Activated CD8-positive, alpha-beta T cell treated with anti-CD3 and anti-CD28 coated beads for 36 hours (primary cell): ENCODE measurements at places on chromosomes 3 and 15. TPM values are rescaled to one million over a fixed set of nuclear protein-coding genes. Genes with fewer than 3 reads are reported as not detected.

Gene MUC20
- total RNA-seq, result 0.65 TPM

Gene KLHL6
- 32.4 TPM for total RNA-seq

Gene SAMD7
- total RNA-seq, result not detected

Gene MEIS2
- total RNA-seq, result not detected

Gene ALAS1
- total RNA-seq, result 54.3 TPM

Gene GPR15
- total RNA-seq, result 1.4 TPM

Gene GPR149
- total RNA-seq, result not detected

DNA sequence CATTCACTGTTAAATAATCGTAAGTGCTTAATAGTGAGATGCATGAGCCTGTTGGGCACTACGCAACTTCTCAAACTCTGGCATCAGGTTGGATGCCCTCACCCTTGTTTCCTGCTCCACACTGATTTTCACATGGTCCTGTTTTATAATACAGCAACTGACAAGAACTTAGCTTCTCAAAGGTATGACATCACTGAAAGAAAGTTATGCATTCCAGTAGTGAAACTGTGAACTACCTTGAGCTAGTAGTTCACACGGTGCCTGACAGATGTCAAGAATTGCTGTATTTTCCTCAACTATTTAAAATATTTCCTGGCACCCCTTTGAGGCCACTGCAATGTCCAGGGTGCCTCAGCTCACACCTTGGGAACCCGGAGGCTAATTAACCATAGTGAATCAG lies 327.5 kb downstream of the RORA start:
- peak; percentile 18 for DNase-seq

DNA sequence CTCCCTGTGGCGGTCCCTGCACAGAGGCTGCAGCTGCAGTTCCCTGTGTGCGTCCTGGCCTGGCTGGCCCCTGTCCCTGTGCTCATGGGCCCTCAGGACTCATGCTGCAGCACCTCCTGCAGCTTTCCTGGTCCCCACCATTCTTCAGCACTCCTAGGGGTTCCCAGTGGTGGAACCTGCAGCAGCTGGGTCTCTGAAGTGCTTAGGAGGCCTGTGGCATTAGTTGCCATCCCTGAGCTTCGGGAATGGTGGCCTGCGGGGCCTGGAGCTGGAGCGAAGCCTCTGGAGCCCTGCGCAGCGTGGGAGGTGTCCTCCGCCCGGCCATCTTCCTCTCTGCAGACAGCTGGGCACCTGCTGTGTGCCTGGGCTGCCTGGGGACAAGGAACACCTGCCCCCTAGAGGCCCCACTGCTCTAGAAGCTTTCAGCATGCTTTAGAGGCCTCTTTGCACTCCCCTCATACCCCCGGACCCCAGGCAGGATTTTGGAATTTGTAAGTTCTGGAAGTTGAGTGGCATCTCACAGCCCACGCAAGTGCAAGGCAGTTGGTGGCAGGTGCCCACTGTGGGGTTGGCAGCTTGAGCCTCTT lies 13.1 kb downstream of the PLXNA1 start:
- DNase-seq, result no peak

DNA sequence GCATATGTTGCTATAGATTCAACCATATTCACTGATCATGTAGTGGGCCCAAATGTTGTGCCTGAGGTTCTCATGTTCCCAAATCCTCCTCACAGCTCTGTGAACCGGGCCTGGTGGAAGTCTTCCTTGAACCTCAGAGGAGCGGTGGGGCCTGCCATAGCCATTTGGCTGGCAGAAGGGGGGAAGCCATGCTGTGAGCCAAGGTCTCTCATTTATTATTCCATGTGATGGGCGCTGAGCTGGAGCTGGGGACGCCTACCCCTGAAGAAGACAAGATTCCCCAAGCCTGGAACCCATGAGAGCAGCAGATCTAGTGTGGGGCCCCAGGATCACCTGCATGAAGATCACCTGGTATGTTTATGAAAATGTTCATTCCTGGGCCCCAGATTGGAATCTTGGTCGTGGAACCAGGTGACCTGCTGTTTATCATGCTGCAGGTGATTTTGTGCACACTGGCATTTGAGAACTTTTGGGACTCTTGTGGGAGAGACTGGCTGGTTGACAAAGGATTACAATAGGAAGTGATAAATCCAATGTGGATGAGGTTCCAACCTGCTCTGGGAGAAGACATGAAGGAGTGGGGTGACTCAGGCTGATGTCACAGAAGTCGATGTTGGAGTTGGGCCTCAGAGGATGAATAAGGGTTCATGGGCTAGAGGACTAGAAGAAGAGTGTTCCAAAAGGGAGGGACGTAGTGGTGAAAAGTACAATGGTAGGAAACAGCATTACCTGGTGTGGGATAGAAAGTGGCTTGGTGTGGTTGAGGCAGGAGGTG lies 102.1 kb downstream of the ASB7 start:
- DNase-seq, result no peak

- no peak for DNase-seq
These were observed 379.4 kb upstream of the CFAP20DC start for GRCh38 chr3:59429198-59429597.

DNA sequence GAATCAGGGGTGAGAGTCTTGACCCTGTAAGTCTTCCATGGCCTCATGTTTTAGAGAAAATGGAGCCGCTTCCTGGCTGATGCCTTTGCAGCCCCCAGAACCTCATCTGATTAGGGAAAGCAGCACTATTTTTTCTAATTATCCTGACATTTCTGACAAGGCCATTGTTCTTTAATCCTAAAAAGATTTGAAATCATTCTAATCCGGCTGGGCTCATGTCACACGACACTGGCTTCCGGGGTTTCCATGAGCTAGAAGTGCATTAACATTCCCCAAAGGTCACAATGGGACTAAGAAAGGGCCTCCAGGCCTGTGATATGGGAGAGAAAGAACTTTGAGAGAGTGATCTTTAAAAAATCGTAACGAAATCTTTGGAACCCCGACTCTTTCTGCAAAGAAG lies 33.1 kb downstream of the RBP2 start:
- DNase-seq, result no peak

DNA sequence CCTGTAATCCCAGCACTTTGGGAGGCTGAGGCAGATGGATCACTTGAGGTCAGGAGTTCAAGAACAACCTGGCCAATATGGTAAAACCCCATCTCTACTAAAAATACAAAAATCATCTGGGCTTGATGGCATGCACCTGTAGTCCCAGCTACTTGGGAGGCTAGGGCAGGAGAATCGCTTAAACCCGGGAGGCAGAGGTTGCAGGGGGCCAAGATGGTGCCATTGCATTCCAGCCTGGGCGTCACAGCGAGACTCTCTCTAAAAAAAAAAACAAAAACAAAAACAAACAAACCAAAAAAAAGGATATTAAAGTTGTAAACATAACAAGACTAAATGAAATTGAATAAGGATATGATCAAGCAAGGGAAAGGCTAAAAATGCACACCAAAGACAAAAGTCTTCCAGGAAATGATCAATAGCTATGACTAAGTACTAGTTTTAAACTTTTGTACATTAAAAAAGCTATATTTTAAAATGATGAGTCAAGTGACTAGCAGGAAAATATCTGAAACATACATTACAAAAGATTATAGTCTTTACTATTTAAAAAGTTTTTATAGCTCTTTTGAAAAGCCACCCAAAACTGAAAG lies 28.6 kb downstream of the KLHL6 start:
- DNase-seq, result no peak

DNA sequence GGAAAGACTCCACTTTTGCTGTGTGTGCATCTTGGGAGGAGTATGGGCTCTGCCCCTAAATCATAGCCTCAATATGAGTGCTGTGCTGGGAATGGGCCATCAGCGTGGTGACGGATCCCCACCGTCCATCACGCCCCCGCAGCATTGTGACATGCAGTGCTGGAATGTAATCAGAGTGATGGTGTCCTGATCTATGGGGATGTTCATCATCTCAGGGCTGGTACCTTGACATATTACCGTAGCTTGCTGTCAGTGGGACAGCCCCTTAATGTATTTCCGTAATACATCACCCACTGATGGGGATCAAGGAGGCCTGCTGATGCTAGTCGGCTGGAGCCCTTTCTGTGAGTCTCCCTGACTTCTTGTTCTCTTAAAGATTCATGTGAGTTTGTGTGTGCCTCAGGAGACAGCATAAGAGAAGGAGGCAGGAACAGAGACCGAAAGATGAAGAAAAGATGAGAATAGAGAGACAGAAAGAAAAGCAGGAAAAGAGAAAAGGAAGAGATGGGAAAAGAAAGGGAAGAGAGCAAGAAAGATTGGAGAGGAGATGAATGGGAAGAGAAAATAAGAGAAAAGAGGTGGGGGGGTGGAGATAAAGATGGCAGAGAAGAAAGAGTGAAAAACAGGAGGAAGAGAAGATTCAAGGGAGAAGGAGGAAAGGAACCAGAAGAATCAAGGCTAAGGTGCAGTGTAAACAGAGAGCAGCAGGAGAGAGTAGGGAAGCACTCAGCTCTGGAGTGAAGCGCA lies 183.7 kb downstream of the RPLP1 start:
- no peak for DNase-seq

GRCh38 chr3:72618739-72619138 lies 229.5 kb downstream of the SHQ1 start:
- no peak for DNase-seq

- peak; percentile 18 for DNase-seq
These were observed 69.2 kb upstream of the COL6A5 start for GRCh38 chr3:130276203-130276803.

- no peak for DNase-seq
These were observed 31.5 kb downstream of the SEMA5B start for GRCh38 chr3:122996038-122996580.

- no peak for DNase-seq
These were observed 124.3 kb downstream of the SNRK start for GRCh38 chr3:43410592-43410991.

DNA sequence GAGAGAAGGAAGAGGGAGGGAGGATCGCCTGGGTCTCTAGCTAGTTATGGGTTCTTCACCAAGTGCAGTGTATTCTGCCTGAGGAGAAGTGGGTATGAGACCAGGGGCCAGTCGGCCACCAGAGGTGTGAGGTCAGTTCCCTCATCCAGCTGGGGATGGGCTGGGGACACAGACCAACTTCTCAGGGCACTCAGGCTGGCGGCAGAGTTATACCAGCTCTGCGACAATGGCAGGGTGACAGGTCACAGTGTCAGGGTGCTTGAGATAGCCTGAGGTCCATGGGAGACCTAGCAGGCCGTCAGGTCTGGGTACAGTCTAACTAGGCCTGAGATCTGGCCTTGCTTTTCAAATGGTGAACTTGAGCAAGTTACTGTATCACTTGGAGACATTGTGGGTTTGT lies 31.4 kb upstream of the PLXNA1 start:
- DNase-seq, result no peak

- DNase-seq, result no peak
These were observed 181.0 kb downstream of the ZBBX start for GRCh38 chr3:167198949-167199600.

- DNase-seq, result no peak
These were observed 210.2 kb downstream of the THSD4 start for GRCh38 chr15:71325481-71325880.

DNA sequence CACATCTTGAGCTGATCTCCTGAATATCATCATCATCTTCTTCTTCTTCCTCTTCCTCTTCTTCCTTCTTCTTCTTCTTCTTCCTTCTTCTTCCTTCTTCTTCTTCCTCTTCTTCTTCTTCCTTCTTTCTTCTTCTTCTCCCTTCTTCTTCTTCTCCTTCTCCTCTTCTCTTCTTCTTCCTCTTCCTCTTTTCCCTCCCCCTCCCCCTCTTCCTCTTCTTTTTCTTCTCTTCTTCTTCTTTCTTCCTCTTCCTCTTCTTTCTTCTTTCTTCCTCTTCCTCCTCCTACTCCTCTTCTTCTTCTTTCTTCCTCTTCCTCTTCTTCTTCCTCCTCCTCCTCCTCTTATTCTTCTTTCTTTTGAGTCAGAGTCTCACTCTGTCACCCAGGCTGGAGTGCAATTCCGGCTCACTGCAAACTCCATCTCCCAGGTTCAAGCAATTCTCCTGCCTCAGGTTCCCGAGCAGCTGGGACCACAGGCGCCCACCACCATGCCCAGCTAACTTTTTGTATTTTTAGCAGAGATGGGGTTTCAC lies 197.9 kb upstream of the NANOGP8 start:
- no peak for DNase-seq
